ENCODE measurements at places on chromosomes 13 and 19.

GRCh38 chr13:27130979-27131623, 40.5 kb downstream of the USP12 start:
- peak; percentile 76 for DNase-seq

- no peak for DNase-seq
Observed at GRCh38 chr19:57010541-57010940, 109.2 kb upstream of the USP29 start.

DNA sequence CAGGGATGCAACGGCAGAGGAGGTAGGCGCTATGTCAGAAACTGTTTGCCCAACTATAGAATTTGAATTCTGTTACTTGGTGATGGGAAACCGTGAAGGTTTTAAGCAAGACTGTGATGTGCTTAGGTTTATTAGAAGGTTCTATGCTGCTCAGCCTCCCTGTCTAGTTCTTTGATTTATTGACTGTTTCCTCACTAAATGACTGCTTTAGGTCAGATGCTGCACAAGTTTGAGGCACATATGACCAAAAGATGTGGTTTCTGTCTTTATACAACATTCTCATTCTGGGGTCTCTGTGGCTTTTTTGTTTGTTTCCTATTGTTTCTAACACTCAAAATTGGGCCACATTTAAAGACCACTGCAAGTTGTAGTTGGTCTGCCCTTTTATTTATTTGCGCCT, 323.0 kb upstream of the OBI1 start:
- DNase-seq = no peak

GRCh38 chr13:41411522-41411921, 45.8 kb upstream of the RGCC start:
- DNase-seq = peak; percentile 16

DNA sequence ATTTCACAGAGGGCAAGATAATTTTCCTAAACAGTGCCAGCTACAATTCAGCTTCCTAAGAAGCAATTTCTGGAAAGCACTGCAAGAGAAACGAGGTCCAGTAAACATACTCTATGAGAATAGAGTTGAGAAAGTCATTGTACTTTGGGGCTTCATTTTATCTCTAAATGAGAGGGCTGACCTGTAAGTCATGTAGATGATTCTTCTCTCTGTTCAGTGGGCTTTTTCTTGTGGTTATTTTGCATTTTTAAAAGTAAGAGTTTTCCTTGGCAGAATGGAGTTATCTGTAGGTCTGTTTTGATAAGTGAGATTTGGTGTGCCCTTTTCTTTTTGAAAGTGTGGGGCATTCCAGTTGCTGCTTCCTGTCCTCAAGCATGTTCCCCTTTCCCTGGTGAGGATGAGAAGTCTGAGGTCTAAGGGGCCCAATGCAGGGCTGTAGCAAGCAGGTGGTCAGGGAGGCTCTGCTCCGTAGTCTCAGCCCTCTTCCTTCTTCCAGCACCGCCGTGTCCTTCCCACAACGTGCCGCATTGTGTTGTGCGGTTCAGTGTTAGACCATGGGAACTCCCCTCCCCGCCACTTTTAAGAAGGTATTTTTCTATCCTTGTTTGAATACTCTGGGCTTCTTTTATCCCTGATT, 86.3 kb downstream of the ARHGEF7 start:
- DNase-seq = no peak

DNA sequence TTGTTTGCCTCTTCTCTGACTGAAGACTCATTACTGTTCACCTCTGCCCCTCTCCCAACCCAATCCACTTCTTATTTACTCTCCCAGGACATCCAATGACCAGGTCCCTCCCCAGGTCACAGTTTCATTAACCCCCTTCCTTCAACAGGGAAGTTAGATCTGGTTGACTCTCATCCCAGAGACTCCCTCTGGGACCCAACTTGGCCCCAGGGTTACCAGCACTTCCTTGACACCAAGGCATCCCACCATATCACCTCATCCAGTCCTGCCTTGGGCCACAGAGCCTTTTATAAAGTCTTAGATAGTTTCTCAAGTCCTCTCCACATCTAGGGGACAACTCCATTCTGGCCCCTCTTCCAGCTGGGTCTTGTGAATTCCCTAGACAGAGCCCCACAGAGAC, 470.6 kb upstream of the TSHZ3 start:
- no peak for DNase-seq

DNA sequence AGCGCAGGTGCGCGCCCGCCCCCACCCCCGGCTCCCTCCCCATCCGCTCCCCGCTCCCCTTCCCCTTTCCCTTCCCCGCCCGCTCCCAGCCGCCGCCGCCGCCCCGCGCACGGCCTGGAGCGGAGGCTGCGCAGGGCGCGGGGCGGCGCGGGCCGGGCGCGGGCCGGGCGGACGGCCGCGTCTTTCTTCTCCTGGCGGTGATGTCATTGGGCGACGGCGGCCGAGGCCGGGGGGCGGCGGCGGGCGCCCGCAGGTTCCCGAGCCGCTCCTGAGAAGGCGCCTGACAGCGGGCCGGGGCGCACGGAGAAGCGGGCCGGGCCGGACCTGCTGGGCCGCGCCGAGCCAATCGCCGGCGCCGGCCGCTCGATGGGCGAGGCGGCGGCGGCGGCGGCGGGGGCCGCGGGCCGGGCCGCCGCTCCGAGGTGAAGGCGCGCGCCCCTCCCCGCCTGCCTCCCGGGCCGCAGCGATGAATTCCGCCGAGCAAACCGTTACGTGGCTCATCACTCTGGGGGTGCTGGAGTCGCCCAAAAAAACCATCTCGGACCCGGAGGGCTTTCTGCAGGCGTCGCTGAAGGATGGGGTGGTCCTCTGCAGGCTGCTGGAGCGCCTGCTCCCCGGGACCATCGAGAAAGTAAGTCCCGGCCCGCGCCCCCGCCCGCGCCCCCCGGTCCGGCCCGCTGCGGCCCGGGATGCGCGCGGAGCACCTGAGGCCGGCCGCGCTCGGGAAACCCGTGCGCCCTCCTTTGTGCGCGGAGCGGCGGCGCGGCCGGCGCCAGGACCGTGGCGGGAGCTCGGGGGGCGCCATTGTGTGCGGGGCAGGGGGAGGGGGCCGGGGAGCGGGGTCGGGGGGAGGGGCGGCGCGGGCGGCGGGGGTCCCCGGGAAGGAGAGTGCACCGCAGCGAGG, at the start of gene ARHGEF7:
Gene ARHGEF7, plus strand, starts transcription at position 250 of the 904 bp plus-strand sequence. Its CDS starts 217 bp downstream, at position 467.
- DNase-seq = no peak

DNA sequence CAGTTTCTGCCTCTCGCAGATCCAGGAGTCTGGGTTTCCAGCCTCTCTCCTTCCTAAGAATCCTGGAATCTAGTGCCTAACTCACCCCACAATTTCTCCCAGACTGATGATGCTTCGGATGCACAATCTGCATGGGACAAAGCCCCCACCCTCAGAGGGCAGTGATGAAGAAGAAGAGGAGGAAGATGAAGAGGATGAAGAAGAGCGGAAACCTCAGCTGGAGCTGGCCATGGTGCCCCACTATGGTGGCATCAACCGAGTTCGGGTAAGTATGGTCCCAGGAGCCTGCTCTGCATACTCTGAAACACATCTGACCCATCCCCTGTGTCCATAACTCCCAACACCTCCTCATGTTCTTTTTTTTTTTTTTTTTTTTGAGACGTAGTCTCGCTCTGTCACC, 796 bp downstream of the GRWD1 start:
- DNase-seq = no peak

DNA sequence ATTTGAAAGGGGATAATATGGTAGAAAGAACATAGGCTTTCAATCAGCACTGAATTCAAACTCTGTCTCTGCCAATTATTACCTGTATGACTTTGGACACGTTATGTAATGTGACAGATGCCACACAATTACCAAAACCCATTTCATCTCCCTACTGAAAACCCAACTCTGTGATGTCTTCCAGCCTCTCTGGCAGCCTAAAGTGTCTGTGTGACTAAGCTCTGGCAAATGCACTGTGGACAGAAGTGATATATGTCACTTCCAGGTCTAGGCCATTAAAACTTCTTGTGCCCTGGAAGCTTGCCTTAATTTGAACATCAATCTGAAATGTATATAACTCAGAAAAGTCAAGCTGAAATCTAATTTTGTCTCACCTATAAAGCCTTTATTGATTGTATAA, 552.0 kb downstream of the RFC3 start:
- DNase-seq = no peak

GRCh38 chr13:32936716-32937115, 79.5 kb upstream of the KL start:
- no peak for DNase-seq

- no peak for DNase-seq
Observed at GRCh38 chr19:10517760-10518443, 655 bp upstream of the S1PR5 start.

- no peak for DNase-seq
Observed at GRCh38 chr19:47056411-47056810, 8.0 kb upstream of the TMEM160 start.

DNA sequence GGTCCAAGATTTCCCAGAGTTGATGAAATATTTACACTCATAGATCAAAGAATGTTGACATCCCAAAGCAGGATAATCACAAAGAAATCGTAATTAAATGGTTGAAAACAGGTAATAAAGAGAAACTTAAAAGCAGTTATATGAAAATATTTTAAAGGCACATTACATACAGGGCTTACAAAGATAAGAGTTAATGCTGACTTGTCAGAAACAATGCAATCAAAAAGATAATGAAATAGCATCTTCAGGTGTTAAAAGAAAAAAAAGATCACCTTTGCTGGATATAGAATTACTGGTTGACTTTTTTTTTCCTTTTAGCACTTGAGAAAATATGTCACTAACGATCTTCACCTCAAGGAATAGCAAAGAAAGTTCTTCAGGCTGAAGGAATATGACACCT, 48.8 kb downstream of the KCTD15 start:
- DNase-seq = no peak

DNA sequence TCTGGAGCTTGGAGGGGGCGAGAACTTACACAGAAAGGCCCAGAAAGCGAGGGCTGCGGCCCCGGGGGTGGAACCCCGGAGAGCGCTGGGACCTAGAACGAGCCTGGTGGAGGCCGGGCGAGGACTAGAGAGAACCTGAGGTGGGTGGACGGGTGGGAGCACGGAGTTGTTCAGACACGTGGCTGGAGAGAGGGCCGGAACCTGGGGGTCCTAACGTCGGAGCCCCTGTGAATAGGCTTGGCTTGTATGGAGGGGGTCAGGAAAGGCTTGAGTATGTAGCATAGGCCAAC, 383 bp downstream of the ZNF581 start:
- DNase-seq = no peak

DNA sequence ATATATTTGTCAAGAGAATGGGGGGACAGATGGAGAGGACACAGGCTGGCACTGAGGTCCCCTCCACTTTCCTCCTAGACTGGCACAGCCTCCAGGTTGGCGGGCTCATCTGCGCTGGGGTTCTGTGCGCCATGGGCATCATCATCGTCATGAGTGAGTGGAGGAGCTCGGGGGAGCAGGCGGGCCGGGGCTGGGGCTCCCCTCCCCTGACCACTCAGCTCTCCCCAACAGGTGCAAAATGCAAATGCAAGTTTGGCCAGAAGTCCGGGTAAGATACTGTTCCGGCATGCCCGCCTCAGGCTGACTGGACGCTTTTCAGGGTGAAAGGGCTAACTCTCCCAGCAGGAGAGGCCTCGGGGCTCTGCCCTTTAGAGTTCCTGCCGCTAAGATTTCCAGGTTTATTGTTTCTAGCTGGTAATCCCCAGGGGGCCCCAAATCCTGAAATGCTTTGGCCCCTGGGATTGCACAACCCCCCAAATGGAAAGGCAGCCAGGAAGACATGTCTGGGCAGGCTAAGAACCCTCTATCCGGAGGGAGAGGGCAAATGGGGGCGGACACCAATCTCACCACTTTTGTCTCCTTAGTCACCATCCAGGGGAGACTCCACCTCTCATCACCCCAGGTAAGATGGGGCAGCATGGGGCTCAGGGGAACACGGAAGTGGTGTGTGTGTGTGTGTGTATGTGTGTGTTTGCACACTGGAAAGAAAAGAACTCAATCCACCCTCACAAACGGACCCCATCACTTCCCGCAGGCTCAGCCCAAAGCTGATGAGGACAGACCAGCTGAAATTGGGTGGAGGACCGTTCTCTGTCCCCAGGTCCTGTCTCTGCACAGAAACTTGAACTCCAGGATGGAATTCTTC, 7.3 kb downstream of the FXYD3 start:
- no peak for DNase-seq

DNA sequence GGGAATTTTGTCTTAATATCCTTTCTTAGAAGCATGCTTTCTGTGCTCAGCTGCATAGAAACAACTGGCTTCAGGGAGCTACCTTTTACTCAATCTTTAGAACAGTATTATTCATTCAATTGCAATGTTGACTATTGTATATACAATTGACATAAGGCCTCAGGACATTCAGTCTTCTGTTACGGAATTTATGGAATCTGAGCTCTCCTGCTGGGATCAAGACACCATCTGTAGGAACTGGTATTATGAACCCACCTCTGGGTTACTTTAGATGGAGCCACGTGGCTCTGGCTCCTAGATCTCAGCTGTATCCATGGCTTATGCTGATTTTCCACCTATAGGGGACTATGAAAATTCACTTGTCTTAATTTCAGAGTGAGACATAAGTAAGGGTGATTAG, 716.2 kb upstream of the GPC6 start:
- no peak for DNase-seq

Data from activated naive CD4-positive, alpha-beta T cell treated with Interleukin-2 at 50 U/mL for 16 hours (primary cell).